T-cell (primary cell): ENCODE measurements at places on chromosomes 7 and 10.

DNA sequence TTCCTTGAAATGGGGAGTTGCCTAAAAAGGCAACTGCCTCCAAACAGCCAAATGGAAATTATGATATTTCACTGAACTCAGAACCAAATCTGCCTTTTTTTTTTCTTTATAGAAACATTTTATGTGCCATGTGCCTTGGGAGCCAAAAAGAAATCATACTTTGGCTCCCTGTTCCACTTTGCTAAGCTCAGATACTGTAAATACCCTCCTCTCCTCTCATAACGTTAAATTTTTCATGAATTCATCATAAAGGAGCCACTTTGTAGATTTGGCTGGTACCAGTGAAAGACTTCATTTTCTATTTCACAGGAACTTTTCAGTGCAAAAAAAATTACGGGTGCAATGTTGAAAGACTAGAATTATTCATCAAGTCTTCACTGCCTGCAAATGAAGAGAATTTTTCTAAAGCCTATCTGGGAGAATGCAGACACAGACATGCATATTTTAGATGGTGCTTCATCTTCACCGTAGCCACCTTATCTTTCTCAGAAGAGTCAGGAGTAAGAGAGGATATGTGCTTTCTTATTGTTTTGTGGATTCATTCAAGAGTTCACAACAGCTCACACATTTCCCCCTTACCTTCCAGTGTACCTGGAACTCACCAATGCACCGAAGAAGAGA, 742.3 kb upstream of the GALNT17 start:
- DNase-seq = no peak

DNA sequence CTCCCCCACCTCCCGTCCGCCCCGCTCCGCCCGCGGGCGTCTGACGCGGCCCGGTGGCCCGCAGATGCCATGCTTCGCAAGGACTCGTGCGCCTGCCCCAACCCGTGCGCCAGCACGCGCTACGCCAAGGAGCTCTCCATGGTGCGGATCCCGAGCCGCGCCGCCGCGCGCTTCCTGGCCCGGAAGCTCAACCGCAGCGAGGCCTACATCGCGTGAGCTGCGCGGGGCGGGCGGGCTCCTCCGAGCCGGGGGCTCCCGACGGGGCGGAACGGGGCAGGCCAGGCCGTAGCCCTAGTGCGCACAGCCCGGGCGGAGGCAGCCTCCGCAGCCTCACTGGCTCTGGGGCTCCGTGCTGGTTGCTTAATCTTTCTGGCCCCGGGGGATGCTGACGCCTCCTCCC, 2.8 kb downstream of the ASIC3 start:
- DNase-seq = peak; percentile 56

DNA sequence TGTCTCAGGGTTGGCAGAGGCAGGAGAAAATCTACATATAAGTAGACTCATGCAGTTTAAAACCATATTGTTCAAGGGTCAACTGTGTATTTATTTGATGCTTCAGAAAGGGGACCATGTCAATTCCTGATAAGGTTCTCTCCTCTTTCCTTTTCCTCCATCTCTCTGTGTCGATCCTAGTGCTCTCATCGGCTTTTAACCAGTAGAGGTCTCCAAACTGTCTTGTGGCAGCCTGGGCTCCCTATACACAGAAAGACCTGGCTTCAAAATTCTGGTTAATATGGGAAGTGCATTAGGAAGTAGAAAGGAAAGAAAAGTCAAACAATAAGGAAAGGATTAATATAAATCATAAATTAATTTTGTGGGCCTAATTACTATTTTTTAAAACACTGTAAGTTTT, 304.4 kb upstream of the C7orf33 start:
- DNase-seq = no peak

DNA sequence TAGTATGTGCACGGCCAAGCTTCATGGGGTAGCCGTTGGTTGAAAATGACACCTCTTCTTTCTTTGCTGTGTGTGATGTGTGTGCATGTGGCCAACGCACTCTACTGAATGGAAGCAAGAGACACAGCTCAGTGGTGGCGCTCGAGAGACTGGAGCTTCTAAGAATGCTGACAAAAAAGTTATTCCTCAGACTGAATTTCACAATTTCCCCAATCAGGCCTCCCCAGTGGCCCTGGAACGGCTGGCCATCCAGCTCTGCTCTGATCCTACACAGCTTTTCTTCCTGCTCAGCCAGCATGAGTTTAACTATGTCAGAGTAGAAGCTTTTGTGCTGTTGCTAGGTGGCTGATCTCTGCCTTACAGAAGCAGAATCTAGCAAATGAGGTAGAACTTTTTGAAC, 186.7 kb upstream of the PLXDC2 start:
- DNase-seq = no peak

- no peak for DNase-seq
Observed at GRCh38 chr7:71488308-71488707, 356.4 kb downstream of the GALNT17 start.

GRCh38 chr7:26397796-26398426, 106.2 kb downstream of the SNX10 start:
- DNase-seq = no peak

GRCh38 chr7:108724251-108725100, 154.8 kb downstream of the DNAJB9 start:
- DNase-seq = no peak

GRCh38 chr7:138282997-138283396, 177.1 kb upstream of the TRIM24 start:
- DNase-seq = no peak

DNA sequence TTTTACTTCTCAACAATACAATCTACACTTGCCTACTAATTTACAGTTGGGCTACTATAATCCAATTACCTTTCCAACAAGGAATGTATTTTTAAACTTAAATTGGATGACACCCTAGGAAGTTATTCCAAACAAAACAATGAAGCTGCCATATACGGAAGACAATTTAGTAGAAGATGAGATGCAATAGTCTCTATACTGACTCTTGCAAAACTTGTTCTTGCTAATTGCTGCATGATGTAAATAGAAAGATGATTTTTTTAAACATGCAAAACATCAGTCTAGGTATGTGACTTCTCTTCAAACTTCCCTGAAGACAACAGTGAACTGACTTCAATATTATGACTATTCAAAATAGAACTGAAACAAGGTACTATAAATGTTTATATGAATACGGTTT, 17.6 kb downstream of the NT5C3A start:
- no peak for DNase-seq

- no peak for DNase-seq
Observed at GRCh38 chr7:139382439-139382838, 22.7 kb downstream of the LUC7L2 start.

GRCh38 chr10:5666008-5666840, at the start of gene ASB13:
Gene ASB13 (minus strand): TSS chr10:5666595. CDS start chr10:5666551, 44 bp downstream.
- DNase-seq = no peak

GRCh38 chr10:74118804-74119203, 31.8 kb downstream of the AP3M1 start:
- DNase-seq = no peak

GRCh38 chr10:84822931-84823630, 494.7 kb downstream of the CCSER2 start:
- no peak for DNase-seq

GRCh38 chr10:132774181-132774901, 11.6 kb downstream of the NKX6-2 start:
- no peak for DNase-seq

- DNase-seq = no peak
Observed at GRCh38 chr7:7521259-7521658, 14.4 kb downstream of the COL28A1 start.

GRCh38 chr7:47371733-47372368, 210.1 kb downstream of the TNS3 start:
- DNase-seq = no peak

GRCh38 chr7:69663911-69664832, 65.9 kb downstream of the AUTS2 start:
- no peak for DNase-seq

GRCh38 chr10:44906486-44906885, 4.7 kb upstream of the TMEM72 start:
- no peak for DNase-seq

DNA sequence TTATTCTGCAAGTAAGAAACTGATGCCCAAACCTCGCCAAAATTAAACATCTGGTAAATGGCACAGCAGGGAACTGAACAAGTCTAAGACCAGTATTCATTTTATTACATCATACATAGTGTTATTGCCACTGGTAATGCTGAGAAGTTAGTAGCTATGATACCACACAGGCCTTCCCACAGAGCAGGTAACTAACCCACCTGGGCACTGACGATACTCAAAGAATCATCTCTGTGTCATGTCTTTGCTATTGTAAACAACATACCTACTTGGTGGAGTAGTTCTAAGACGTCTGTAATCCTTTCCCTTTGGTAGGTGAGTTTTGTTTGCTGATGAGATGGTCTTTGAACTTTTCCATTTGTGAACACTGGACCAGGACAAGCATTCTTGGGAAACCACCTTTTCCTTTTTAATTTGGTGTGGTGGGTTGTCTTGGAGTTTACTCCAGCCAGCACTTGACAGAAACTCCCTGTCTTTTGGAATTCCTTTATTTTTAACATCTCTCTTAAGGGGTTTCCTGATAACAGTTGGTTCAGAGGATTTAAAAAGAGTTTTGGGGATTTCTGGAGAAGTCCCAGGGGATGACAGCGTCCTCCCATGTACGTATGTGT, 40.9 kb downstream of the PDSS1 start:
- no peak for DNase-seq

DNA sequence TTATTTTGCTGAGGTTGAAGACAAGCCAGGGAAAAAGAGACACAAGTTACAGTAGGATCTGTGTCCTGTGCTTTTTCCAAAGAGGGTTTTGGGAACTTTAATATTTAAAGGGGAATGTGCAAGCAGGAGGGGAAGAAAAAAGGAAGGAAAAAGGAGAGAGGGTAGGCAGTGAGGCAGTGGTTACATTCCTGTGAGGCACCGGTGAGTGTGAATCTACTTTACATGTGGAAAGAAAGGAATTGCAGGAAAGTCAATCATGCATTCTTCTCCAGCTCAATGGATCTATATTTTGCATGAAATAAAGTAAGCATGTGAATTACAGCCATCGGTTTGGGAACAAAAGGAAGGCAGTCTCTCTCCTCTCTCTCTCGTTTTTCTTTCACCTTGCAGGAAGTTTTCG, 12.6 kb upstream of the DYNC2I1 start:
- no peak for DNase-seq

- no peak for DNase-seq
Observed at GRCh38 chr10:12769323-12770044, 232.0 kb downstream of the CCDC3 start.

DNA sequence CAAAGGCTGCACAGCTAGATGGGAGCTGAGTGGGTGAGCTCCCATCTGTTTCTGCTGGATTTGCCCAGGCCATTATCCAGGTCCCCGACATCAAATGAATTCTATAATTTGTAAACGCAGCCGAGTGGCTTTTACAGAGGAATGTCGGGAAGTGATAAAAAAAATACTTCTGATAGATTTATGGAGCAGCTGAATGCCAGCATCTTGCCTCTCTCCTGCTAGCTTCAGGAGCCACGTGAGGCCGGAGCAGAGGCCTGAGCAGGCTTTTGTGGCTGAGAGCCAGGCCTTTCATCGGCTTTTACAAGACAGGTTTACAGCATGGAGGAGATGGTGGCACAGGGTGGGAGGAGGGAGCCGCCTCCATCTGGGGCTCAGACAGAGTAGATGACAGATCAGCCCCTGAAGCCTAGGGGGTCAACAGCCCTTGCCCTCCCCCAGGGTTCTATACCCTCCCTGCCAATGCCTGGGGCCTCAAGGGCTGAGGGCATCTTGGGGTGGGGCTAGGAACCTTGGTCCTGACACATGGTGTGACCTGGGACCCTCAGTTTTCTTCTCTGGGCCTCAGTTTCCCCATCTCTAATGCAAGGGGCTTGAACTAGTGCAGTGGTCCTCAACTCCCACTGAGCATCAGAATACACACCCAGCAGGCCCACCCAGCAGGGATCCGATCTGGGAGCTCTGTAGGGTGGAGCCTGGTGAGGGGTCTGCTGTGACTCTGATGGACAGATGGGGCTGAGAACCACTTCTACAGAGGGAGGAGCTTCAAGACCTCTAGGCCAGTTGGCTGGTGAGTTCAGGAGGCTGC, 44.2 kb upstream of the PCBD1 start:
- DNase-seq = no peak

GRCh38 chr7:30888747-30889146, 22.9 kb upstream of the AQP1 start:
- DNase-seq = no peak

DNA sequence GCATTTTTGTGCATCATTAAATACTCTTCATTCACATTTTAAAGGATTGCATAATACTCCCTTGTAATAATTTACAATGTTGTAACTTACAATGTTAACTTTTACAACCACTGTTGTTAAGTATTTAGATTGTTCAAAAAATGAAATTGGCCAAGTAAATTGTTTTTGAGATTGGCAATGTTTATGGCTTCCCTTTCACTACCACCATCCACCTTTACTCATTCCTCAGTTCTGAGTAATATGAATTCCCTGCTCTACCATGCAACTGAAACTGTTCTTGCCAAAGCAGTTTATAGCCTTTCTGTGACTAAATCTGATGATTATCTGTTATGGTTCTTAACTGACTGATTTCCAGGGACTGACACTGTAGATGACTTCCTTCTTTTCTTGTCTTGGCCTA, 80.5 kb upstream of the TMEM106B start:
- DNase-seq = no peak

DNA sequence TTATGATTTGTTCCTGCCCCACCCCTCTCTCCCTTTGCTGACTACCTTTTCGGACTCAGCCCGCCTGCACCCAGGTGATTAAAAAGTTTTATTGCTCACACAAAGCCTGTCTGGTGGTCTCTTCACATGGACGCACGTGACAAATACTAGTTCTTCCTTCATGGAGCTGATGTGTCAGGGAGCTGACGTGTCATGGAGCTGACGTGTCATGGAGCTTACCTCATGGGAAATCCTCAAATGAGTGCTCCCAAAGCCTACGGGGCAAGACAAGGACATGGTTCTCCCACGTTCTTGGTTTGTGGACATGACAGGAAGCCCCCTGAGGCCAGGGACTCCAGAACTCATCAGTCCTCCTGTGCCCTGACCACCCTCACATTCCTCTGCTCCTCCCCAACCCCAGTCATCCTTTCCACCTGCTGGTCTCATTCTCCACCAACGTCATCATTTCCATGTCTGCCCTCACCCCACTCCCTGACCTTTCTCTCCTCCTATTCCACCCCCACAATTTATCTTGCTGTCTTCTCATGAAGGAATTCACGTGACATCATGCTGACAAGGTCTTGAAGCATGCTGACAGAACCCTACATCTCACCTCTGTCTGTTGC, 261.3 kb downstream of the TCERG1L start:
- no peak for DNase-seq

DNA sequence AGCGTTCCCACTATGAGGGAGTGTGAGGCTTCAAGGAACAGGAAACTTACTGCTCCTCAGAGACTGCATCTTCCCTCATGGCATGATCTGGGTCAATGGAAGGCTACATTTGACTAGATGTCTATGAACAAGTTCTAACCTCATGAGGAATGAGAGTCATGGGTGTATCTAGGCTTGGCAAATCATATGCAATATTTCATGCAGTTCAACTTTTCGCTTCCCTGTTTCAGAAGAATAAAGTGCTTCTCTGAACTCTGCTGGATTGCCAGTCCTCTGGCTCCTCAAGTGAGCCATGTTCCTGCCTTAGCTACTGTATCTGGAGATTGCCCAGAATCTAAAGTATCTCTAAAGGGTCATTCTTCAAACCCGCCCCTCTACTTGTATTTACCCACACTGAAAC, 54.3 kb upstream of the SEMA3A start:
- no peak for DNase-seq

GRCh38 chr7:102028206-102028826, 210.9 kb downstream of the CUX1 start:
- peak; percentile 7 for DNase-seq

- no peak for DNase-seq
Observed at GRCh38 chr7:48971173-48971572, 46.8 kb downstream of the CDC14C start.

- no peak for DNase-seq
Observed at GRCh38 chr7:32170838-32171237, 100.6 kb upstream of the PDE1C start.

GRCh38 chr7:5266191-5267028, 16.3 kb upstream of the SLC29A4 start:
- DNase-seq = no peak
